ENCODE measurements at places on chromosomes 12 and 14. TPM values are rescaled to one million over a fixed set of nuclear protein-coding genes. Genes with fewer than 3 reads are reported as not detected.
A peak's percentile ranks its signal among the peaks of the same experiment; 100 is the strongest.

DNA sequence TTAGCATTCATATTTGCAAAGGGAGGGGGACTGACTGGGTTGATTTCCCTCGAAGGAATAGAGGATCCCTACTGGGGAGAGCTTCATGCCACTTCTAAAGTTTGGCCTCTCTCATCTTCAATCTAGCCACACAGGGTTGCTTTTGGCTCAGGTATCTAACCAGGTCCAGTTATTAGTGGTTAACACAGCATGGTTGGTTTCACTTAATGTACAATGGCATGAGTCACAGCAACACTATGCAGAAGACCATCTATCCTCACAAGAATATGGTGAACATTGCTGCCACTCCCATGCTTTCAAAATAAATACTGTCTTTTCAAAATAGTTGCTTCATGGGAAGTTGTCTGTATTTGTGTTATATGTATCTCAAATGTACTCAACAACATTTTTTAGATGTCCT lies 6.6 kb upstream of the RAB3IP start:
- H3K36me3 ChIP-seq: no peaks in the 10 kb centered on the region
- H3K4me3 ChIP-seq: no peak overlapping the region
- H3K4me1 ChIP-seq: no peaks in the 10 kb centered on the region
- no peak overlapping the region for H3K27ac ChIP-seq
- DNase-seq: no peak

- peaks cover 17% of the 10 kb centered on the region for H3K4me1 ChIP-seq
- no peak for DNase-seq
- no peaks in the 10 kb centered on the region for H3K27me3 ChIP-seq
- no peak overlapping the region for H3K27ac ChIP-seq
- H3K36me3 ChIP-seq: no peaks in the 10 kb centered on the region
- H3K4me3 ChIP-seq: no peak overlapping the region
These were observed 148.5 kb downstream of the GCH1 start for GRCh38 chr14:54754116-54754622.

GRCh38 chr14:65179918-65180724 lies 77.8 kb upstream of the MAX start:
- peaks cover 7% of the 10 kb centered on the region for H3K4me1 ChIP-seq
- H3K4me3 ChIP-seq: no peak overlapping the region
- peak overlapping the region; percentile 14 for H3K27ac ChIP-seq
- no peaks in the 10 kb centered on the region for H3K27me3 ChIP-seq

GRCh38 chr14:102568115-102568614 lies 24.3 kb upstream of the RCOR1 start:
- no peaks in the 10 kb centered on the region for H3K36me3 ChIP-seq
- no peak overlapping the region for H3K27ac ChIP-seq
- H3K4me3 ChIP-seq: no peak overlapping the region

DNA sequence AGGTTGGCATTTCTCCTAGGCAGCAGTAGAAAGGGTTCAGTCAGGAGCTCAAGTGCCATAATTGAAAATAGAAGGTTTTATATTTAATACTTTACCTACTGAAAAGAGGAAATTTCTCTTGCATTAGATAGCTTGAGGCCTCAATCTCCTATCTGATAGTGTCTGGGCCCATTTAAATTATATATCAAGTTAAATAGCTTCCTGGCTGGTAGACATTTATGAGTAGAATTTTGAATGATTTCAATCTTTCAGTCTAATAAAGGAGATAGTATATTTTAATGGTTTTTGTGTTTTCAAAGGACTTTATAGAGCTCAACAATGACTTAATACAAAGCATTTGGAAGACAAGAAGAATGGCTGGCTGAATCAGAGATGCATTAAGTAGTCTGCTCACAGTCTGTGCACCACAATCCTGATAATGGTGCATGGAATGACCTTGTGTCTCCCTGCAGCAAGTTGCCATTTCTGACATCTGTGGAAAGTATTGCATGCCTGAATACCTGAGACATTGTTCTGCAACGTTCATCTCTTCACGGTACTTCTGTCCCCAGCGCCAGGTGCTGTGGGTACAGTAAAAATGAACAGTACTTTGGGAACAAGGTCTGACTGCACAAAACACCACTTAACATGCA lies 974.1 kb downstream of the TMTC2 start:
- no peaks in the 10 kb centered on the region for H3K36me3 ChIP-seq
- no peak overlapping the region for H3K27ac ChIP-seq
- no peaks in the 10 kb centered on the region for H3K27me3 ChIP-seq
- DNase-seq: no peak
- H3K4me1 ChIP-seq: no peaks in the 10 kb centered on the region
- H3K4me3 ChIP-seq: no peak overlapping the region

- no peaks in the 10 kb centered on the region for H3K36me3 ChIP-seq
- no peak overlapping the region for H3K4me3 ChIP-seq
- no peak for DNase-seq
- H3K4me1 ChIP-seq: peaks cover 4% of the 10 kb centered on the region
These were observed 53.8 kb upstream of the CCDC175 start for GRCh38 chr14:59630288-59630963.

- H3K27ac ChIP-seq: no peak overlapping the region
- peaks cover 4% of the 10 kb centered on the region for H3K4me1 ChIP-seq
- no peaks in the 10 kb centered on the region for H3K36me3 ChIP-seq
- H3K4me3 ChIP-seq: no peak overlapping the region
- no peaks in the 10 kb centered on the region for H3K27me3 ChIP-seq
These were observed 136.4 kb upstream of the NCOR2 start for GRCh38 chr12:124703856-124704255.

- H3K4me1 ChIP-seq: no peaks in the 10 kb centered on the region
- no peaks in the 10 kb centered on the region for H3K27me3 ChIP-seq
- no peaks in the 10 kb centered on the region for H3K36me3 ChIP-seq
- DNase-seq: no peak
- no peak overlapping the region for H3K27ac ChIP-seq
These were observed 68.1 kb upstream of the DCD start for GRCh38 chr12:54716261-54716660.

- no peak for DNase-seq
- H3K27ac ChIP-seq: no peak overlapping the region
- H3K27me3 ChIP-seq: no peaks in the 10 kb centered on the region
- H3K4me1 ChIP-seq: no peaks in the 10 kb centered on the region
- no peak overlapping the region for H3K4me3 ChIP-seq
These were observed 140.9 kb downstream of the ESRRB start for GRCh38 chr14:76516884-76517283.

DNA sequence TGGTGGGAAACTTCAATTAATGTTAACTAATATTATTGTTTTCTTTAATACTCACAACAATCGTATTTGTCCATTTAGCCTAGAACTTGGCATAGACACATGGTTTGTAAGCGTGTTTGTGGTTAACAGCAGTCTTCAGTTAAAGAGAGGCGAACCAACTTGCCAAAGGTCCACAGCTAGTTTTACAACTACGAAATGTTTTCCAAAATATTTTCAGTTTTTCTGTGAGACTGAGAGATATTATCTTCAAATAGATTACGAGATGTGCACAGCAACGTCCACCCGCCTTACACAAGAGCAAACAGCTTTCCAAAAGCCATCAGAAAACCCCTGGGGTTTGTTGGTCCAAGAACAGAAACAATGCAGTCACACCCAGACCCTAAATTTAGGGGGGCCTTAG lies 58.6 kb upstream of the RASSF3 start:
- no peaks in the 10 kb centered on the region for H3K27me3 ChIP-seq
- no peaks in the 10 kb centered on the region for H3K4me1 ChIP-seq
- no peaks in the 10 kb centered on the region for H3K36me3 ChIP-seq

The TMCC3 gene
- 17.2 TPM for total RNA-seq

The HSPA2 gene
- 113 TPM for total RNA-seq

The NDUFB1 gene
- 478 TPM for total RNA-seq

Measured in gastrocnemius medialis (tissue), 4 donors.